ENCODE measurements at places on chromosomes 7 and 10.

DNA sequence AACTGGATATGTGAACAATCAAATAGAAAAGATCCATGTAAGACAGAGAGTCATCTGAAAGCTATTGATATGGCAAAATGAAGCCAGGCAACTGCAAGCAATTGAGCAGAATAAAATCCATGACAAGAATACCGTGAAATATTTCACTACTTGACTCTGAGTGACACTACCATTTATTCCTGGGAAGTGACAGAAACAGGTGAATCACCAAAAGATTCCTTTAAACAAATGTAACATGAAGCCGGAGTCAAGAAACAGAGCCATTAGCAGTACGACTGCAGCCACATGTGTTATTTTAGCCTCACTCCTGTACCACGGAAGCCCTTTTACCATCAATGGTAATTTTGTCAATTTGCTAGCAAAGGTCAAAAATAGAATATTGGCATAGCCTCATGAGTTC lies 197.7 kb upstream of the POT1 start:
- no peak for DNase-seq

- DNase-seq: no peak
These were observed 15.9 kb downstream of the CAMK2B start for GRCh38 chr7:44309271-44310091.

GRCh38 chr7:29107056-29107455 lies 39.3 kb downstream of the CPVL start:
- DNase-seq: no peak

GRCh38 chr7:138661069-138661635 lies 40.0 kb downstream of the SVOPL start:
- DNase-seq: no peak

GRCh38 chr7:90390926-90391325 lies 12.3 kb upstream of the CLDN12 start:
- no peak for DNase-seq

GRCh38 chr10:6045314-6045848 lies 16.8 kb downstream of the IL2RA start:
- DNase-seq: no peak

DNA sequence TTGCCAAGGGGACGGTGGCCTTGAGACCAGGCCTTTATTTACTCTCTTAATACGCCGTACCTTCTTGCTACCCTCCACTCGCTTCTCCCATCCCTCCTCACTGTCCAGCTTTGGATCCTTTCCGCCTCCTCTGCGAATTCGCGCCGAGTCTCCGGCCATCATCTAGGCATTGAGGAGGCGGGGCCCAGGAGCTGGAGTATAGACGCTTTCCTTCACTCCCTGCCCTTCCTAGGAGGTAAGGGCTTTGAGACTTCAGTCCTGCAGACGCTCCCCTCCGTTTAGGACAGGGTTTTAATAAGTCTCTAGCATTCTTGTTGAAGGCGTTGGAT lies 538 bp downstream of the TFAM start:
- DNase-seq: no peak

DNA sequence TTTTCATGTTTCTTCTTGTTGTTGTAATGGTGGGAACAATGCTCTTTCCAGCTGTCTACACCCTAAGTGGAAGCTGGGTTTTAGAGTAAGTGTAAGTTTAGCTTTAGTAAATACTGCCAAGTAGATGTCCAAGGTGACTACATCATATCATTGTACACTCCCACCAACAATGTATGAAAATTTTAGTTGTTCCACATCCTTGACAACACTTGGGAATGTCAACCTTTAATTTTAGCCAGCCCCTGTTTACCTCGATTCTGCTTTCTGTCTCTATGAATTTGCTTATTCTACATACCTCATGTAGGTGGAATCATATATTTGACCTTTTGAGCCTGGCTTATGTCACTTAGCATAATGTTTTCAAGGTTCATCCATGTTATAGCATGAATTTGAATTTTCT lies 93.0 kb downstream of the MTPAP start:
- no peak for DNase-seq

DNA sequence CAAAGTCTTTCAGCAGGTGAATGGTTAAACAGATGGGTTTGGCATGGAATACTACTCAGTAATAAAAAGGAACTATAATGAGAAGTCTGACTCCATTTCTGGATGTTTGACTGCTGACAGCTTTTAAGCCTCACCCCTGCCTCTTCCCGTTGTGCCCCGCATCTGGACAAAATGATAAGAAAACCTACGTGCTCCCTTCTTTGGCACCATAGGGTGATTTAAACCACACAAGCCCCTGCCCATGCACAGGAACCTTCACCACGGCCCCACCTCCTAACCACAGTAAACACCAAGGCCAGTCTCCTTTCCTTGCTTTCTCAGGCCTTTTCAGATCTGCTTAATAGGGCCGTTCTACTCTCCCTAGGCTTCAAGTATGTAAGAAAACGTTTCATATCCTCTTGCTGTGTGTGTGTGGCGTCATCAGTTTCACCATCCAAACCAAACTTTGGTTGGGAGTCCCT lies 47.1 kb upstream of the UBN2 start:
- DNase-seq: no peak

DNA sequence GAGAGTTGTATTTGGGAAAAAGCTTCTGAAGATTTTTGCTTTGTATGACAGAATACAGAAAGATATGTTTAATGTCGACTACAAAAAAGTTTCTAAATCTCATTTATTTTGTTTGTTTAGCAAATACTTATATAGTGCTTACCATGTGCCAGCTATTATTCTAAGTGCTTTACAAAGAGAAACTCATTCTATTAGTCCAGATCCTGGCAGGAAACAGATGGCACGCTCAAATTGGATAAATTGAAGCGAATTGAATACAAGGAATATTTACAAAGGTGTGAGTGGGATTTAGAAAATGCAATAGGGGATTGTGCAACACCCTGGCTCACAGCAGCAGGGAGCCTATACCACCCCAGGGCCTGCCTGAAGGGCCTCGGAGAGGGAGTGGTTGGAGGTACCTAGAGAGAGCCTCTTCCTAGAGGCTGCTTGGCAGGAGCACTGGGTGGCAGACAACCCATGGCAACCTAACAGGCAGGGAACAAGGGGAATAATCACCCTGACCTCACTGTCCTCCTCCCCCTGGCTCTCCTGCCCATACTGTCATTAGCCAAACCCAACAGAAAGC lies 27.6 kb upstream of the FAM204A start:
- DNase-seq: peak; percentile 85

- no peak for DNase-seq
These were observed 256.9 kb upstream of the CDC14C start for GRCh38 chr7:48667407-48667806.

DNA sequence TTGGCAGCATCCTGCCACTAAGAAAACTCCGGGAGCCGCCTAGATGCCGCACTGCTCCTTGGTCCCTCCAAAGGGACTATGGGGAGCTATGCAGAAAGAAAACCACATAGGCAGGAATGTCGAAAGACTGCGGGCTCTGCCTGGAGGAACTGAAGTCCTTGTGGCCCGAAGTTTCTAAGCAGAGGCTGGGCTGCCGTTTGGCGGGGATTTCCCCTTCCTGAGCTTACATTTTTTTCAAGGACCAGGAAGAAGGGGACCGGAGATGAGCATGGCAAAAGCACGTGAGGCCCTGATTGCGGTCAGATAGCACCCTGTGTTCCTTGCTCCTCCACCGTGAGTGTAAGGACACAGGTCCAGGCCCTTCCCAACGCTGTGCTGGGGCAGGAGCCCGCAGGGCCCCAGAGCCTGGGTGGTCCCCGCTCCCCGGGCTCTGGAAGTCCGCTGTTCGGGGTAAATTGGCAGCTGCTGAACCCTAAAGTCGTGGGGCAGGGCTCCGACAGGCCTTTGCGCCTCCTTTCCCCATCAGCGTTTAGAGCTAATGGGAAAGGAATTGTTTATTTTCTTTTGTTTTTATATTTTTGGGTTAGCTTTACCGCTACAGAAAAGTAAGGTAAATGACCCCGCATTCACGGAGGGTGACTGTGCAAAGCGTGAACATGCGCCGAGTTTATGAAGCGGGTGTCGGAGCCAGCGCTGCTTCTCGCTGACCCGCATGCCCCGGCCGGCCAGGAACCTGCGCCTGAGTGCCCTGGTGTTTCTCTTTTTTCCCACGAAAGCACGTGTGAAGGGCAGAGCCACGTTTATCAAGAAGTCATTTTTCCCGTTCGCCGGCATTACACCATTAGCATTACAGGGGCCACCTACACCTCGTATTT lies 356.5 kb upstream of the ZNF32 start:
- DNase-seq: no peak

GRCh38 chr7:141649865-141650634 lies 51.9 kb downstream of the DENND11 start:
- peak; percentile 32 for DNase-seq

GRCh38 chr7:87448388-87448787 lies 27.1 kb downstream of the ABCB4 start:
- no peak for DNase-seq

GRCh38 chr7:110388457-110388856 lies 702.5 kb upstream of the LRRN3 start:
- DNase-seq: no peak

DNA sequence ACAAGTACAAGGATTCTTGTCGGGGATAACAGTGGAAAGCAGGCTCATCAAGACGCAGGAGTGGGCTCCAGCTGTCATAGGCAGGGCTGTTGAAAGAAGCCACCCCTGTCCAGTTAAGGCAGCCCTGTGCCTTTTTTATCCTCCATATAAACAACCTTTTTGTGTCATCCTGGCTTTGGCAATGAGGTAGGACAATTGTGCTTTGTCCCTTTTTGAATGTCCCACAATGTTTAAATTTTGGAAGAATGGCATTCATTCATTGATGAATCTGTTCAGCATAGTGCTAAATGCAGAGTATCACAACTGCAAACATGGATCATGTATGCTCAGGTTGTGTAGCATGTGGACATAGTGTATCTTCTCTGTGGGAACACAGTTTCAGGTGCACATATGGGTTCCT lies 66.7 kb downstream of the UBE3C start:
- no peak for DNase-seq

- no peak for DNase-seq
These were observed 148.1 kb upstream of the ZNF32 start for GRCh38 chr10:43796781-43797180.

DNA sequence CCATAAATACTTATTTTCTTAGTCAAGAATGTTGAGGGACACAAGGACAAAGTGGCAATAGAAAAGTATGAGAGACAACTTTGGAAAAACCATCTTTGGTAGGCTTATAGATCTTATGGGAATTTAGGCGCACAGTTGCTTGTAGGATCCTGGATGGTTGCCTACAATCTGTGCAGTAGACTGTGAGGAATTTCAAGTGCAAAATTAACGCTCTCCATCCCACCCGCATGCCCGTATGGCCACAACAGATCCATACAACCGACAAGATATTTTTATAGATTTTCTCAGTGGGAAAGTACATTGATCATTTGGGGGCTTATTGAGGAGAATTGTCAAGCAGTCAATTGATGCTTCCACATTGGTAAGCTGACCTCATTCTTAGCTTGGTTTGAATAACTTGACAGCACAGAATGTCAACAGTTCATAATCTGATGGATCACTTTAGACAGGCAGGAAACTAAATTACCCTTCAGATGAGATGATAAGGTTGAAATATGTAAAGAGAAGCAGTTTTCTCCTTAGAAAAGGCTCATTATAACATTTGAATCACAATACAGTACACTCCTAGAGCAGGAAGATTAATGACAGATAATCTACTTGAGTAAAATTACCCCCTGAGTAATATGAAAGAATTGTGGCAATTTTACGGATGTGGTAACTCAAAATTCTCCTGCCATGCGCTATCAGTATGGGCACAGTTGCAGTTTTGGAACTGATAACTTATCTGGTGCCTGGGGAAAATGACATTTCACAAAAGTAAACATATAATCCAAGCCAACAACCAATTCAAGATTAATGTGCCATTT lies 479.7 kb downstream of the KIF20B start:
- no peak for DNase-seq

- DNase-seq: no peak
These were observed 994 bp upstream of the PTF1A start for GRCh38 chr10:23190872-23191763.

- DNase-seq: peak; percentile 71
These were observed 546.4 kb upstream of the C7orf33 start for GRCh38 chr7:148044173-148044572.

GRCh38 chr7:85471740-85472139 lies 284.9 kb upstream of the SEMA3D start:
- DNase-seq: no peak

DNA sequence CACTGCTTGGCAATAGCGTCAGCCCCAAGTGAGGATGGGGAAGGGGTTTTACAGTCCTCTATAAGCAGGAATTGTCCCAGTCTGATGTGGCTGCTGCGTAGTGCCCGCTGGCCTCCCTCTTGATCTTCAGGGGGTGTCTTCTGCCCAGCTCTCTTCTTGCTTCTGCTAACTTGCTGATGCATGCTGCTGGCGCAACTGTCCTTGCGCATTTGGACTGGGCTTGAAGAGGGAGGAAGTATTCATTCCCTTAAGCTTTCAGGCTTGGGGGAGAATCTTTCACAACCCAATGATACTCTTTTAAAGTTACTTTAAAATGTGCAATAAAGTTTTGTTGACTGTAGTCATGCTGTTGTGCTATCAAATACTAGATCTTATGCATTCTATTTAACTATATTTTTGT lies 10.3 kb downstream of the GALNT11 start:
- DNase-seq: no peak

GRCh38 chr10:131898061-131898460 lies 2.7 kb upstream of the PPP2R2D start:
- DNase-seq: no peak

GRCh38 chr7:136386876-136387275 lies 409.7 kb upstream of the MTPN start:
- no peak for DNase-seq

GRCh38 chr10:87976101-87976743 lies 112.8 kb downstream of the PTEN start:
- DNase-seq: no peak

DNA sequence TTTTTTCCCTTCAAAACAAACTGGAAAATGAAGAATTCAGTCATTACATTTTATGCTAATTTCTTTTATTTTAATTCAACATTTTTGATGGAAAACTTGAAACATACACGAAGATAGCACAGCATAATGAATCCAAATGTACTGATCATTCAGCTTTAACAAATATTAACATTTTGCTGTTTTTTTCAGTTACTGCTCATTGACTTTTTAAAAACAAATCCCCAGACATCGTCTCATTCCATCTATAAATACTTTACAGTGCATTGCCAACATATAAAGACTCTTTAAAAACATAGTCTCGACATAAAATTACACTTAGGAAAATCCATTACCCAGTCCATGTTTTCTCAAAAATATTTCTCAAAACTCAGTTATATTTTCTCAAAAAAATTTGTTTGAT lies 452.3 kb downstream of the GALNT17 start:
- DNase-seq: no peak

Measured in SHP77 treated with DMSO at 0.1 percent for 48 hours (cell line).